ENCODE measurements at places on chromosomes 6 and 20.

DNA sequence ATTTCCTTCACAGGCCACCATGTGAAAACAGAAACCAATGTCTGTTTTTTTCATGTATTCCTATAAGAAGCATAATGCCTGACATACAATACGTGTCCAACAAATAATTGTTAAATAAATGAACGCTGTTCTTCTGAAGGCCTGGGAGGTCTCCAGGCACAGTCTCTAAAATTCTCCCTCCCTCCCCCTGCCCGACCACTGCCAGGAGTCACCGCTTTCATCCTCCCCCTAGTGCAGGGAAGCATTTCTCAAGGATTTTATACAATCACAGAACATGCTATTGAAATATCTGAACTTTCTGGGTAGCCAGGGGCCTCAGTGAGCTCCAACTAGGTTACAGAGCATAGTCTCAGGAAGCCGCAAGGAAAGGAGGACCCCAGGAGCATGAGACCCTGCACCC is 95.3 kb downstream of the ZNF217 start:
- no peak for DNase-seq

DNA sequence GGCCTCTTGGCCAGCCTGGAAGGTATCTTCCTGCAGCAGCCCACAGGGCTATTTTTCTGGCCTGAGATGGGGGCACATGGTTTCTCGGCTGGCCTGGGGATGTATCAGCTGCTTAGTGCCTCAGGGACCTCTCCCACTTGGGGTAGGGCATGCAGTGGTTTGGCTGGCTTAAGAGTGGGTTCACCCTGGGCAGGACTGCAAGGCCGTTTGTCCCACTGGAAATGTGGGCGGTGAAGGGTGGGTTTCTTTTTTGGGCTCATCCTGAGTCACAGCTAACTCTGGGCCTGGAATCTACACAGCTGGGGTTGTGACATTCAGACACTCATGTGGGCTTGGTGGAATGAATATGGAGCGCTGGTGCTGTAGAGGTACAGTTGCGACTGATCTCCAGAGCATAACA is 62.0 kb downstream of the CDH26 start:
- no peak for DNase-seq

DNA sequence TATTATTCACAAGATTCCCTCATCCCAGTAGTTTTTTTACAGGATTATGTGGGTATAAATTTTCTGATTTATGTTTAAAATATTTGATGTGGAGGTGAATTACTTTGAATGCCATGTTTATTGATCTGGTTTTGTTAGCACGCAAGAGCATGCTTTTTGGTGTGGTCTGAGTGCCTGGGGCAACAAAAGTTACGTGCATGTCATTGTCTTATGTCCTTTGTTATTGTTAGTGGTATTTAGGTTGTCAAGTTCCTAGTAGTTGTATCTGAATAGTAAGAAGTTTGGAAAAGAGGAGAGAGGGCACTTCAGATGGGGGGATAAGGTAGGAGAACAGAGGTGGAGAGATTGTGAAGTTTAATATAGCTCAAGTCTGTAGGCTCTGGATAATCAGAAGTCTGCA is 95.0 kb downstream of the ATRN start:
- DNase-seq = no peak

GRCh38 chr6:14758421-14759081 is 487.3 kb upstream of the JARID2 start:
- no peak for DNase-seq

GRCh38 chr20:57396212-57396983 is 5.2 kb downstream of the RBM38 start:
- DNase-seq = no peak

DNA sequence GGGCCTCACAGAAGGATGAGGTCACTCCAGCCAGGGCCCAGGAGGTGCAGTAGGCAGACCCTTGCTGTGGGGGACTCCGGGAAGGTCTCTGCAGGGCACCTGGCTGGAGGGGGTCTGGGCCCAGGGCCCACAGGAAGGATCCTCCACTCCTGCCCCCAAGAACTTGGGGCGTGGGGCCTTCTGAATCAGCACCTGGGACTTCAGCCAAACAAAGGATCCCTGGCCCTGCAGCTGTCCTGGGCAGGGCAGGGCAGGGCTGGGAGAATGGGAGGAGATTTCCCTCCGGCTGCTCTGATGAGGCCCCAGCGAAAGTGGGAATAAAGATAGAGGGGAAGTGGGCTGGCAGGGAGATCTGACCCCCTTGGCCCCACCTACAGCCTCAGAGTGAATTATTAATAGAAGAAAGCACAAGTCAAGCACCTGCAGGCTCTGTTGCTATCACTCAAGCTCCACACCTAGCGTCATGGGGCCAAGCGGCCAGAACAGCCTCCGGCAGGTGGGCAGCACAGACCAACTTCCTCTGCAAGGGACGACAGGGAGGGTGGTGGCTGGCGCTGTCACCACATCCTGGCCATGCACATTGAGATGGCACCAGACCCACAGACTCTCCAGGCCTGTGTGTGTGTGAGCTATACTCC is 61.6 kb upstream of the MRPS10 start:
- no peak for DNase-seq

DNA sequence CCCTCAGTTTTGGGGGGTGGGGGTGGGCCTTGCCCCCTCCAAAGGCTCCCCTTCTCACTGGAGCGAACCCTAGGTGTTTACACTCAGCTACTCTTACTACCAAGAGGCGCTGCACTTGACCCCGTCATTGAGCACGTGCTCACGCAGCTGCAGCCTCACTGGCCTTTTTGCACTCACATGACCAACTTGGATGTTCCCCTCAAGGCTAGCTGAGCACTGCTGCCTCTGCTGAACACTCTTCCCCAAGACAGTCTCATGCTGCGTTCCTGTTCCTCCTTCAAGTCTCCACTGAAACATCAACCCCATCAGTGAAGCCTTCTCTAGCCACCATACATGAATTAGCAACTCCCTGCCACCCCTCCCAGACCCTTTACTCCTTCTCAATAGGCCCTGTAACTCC is 4.0 kb downstream of the SOD2 start:
- DNase-seq = no peak
